Glutamatergic neuron (in vitro differentiated cells): ENCODE measurements at places on chromosomes 11 and 22. TPM values are rescaled to one million over a fixed set of nuclear protein-coding genes. Genes with fewer than 3 reads are reported as not detected.
A peak's percentile ranks its signal among the peaks of the same experiment; 100 is the strongest.

RIC3 gene
- 34.4 TPM for total RNA-seq

RIBC2 gene
- total RNA-seq: 0.71 TPM

KCNA4 gene
- not detected for total RNA-seq

MRPL16 gene
- 36.4 TPM for total RNA-seq

TBC1D22A gene
- total RNA-seq: 23.0 TPM

- no peaks in the 10 kb centered on the region for H3K36me3 ChIP-seq
- DNase-seq: no peak
- H3K27me3 ChIP-seq: peaks cover 1% of the 10 kb centered on the region
- H3K4me3 ChIP-seq: no peak overlapping the region
- no peaks in the 10 kb centered on the region for H3K4me1 ChIP-seq
These were observed 22.5 kb downstream of the PISD start for GRCh38 chr22:31639436-31640039.

COMMD9 gene
- total RNA-seq: 72.2 TPM

DNA sequence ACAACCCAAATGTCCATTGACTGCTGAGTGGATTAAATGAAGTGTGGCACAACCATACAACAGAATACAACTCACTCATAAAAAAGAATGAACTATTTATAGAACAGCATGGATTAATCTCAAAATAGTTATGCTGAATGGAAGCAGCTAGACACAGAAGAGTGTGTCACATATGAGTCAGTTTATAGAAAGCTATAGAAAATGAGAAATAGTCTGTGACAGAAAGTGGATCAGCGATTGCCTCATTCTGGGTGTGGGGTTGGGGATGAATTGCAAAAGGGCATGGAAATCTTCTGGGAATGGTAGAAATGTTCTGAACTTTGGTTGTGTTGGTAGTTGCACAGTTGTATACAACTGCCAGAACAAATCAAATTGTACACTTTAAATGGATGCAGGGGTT, 37.4 kb downstream of the PRR5L start:
- H3K36me3 ChIP-seq: no peaks in the 10 kb centered on the region
- no peaks in the 10 kb centered on the region for H3K27me3 ChIP-seq
- H3K4me3 ChIP-seq: no peak overlapping the region
- H3K27ac ChIP-seq: no peak overlapping the region
- H3K4me1 ChIP-seq: no peaks in the 10 kb centered on the region
- DNase-seq: no peak

GRCh38 chr22:38403812-38404211, 51.2 kb downstream of the KCNJ4 start:
- no peak overlapping the region for H3K4me3 ChIP-seq
- no peak for DNase-seq
- peaks cover 6% of the 10 kb centered on the region for H3K27me3 ChIP-seq

GRCh38 chr11:94424662-94425061, 23.4 kb upstream of the GPR83 start:
- no peak overlapping the region for H3K4me3 ChIP-seq
- peaks cover 2% of the 10 kb centered on the region for H3K27me3 ChIP-seq
- peaks cover 5% of the 10 kb centered on the region for H3K36me3 ChIP-seq
- H3K27ac ChIP-seq: no peak overlapping the region
- H3K4me1 ChIP-seq: no peaks in the 10 kb centered on the region

CHRM4 gene
- total RNA-seq: 8.5 TPM

PHOX2A gene
- total RNA-seq: 12.0 TPM

GRCh38 chr22:44497218-44497904, 672 bp downstream of the RTL6 start:
- DNase-seq: peak; percentile 28
- H3K27ac ChIP-seq: peak overlapping the region; percentile 82
- H3K36me3 ChIP-seq: peaks cover 25% of the 10 kb centered on the region
- H3K4me3 ChIP-seq: peak overlapping the region; percentile 78
- H3K4me1 ChIP-seq: peaks cover 3% of the 10 kb centered on the region

GRCh38 chr11:69524291-69524882, 42.9 kb downstream of the LINC01488 start:
- no peaks in the 10 kb centered on the region for H3K36me3 ChIP-seq
- no peak for DNase-seq
- no peak overlapping the region for H3K4me3 ChIP-seq
- no peak overlapping the region for H3K27ac ChIP-seq

DNA sequence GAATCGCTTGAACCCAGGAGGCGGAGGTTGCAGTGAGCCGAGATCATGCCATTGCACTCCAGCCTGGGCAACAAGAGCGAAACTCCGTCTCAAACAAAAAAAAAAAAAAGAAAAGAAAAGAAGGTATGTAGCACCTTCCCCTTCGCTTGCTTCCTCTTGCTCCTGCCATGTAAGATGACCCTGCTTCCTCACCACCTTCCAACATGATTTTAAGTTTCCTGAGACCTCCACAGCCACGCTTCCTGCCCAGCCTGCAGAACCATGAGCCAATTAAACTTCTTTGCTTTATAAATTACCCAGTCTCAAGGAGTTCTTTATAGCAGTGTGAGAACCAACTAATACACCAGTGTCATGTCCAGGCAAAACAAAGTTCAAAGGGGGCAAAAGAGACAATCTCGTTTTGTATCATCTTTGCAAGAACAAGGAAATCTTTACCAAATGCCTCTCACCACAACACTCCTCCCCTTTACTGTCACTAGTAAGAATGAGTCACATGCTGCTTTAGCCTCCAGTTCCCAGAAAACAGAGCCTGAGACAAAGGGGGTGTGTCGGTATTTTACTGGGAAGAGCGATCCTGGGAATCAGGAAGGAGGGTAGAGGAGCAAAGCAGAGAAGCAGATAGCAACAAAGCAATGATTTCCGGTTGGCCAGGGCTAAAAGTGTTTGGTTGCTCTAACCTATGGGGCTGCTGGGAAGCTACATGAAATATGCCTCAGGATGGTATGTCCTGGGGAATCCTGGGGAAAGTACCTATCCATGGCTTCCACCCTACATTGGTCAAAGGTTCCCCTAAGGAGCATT, 10.5 kb upstream of the MCHR1 start:
- peaks cover 7% of the 10 kb centered on the region for H3K27me3 ChIP-seq
- H3K36me3 ChIP-seq: no peaks in the 10 kb centered on the region
- H3K4me1 ChIP-seq: no peaks in the 10 kb centered on the region
- DNase-seq: no peak

DNA sequence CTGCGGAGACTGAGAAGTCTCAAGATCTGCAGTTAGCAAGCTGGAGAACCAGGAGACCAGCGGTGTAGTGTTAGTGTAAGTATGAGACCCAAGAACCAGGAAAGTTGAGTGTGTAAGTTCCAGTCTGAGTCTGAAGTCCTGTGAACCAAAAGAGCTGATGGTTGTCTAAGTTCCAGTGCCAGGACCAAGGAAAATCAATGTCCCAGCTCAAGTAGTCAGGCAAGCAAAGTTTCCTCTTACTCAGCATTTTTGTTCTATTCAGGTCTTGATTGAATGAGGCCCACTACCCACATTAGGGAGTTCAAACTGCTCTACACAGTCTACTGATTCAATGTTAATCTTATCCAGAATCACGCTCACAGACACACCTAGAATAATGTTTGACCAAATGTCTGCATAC, 11.0 kb downstream of the USP28 start:
- DNase-seq: no peak
- H3K4me1 ChIP-seq: no peaks in the 10 kb centered on the region

DNA sequence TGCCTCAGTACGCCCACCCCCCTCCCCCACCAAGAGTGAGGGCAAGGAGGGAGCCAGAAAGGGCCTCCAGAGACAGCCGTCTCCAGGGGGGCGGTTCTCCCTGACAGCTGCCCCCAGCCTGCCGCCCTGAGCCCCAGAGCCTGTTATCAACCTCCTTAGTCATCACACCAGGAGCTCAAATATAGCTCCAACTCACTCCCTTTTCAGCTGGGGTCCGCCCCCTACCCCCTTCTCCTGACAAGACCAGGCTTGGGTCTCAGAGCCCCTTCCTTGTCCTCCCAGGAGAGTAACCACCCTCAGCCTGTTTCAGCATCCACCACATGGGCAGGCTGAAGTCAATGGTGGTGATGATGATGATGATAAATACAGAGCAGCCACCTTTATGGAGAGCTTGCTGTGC, 2.5 kb upstream of the INPP5J start:
- DNase-seq: no peak
- H3K36me3 ChIP-seq: no peaks in the 10 kb centered on the region
- H3K27me3 ChIP-seq: peaks cover 3% of the 10 kb centered on the region
- no peak overlapping the region for H3K4me3 ChIP-seq
- peaks cover 5% of the 10 kb centered on the region for H3K4me1 ChIP-seq
- no peak overlapping the region for H3K27ac ChIP-seq

DNA sequence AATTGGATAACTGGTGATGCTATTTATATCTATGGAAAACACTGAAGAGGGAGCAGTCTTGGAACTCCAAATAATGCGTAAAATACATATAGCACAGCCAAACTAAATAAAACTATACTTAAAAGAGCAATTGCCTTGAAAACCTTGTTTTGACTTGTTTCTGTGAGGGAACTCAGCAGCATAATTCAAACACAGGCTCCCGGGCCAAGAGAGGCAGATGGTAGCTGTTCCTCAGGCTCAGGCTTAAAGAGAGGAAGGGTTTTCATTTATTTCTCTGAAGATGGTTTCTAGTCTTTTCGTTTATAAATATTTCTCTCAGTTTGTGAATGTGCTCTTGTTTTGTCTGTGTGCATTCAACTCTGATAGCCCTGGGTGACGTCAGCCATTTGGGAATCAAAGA, 82.4 kb downstream of the FANCF start:
- H3K4me1 ChIP-seq: peaks cover 11% of the 10 kb centered on the region
- H3K36me3 ChIP-seq: no peaks in the 10 kb centered on the region
- H3K27ac ChIP-seq: no peak overlapping the region
- H3K27me3 ChIP-seq: peaks cover 3% of the 10 kb centered on the region
- no peak overlapping the region for H3K4me3 ChIP-seq

DNA sequence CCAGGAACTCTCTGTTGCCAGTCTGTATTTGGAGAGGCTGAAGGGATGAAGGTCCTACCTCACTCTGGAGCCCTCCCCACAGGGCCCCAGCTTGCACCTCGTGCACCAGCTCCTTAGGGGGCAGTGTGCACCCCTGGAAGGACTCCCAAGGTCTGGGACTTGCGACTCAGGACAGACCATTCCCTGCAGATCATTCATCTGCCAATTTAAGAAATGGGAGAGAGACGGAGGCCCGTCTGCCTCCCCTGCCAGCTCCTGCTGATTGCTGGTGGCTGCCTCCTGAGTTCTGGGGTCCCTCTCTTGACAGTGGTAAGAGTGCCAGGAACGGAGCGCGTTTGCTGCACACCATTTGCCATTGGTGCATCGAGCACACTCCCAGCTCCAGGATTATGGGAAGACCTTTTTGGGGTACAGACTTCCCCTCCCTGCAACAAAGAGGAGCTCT, 27.4 kb upstream of the MALAT1 start:
- peaks cover 5% of the 10 kb centered on the region for H3K4me1 ChIP-seq
- no peaks in the 10 kb centered on the region for H3K36me3 ChIP-seq
- peaks cover 1% of the 10 kb centered on the region for H3K27me3 ChIP-seq
- H3K4me3 ChIP-seq: no peak overlapping the region

OR56A5 gene
- not detected for total RNA-seq

DNA sequence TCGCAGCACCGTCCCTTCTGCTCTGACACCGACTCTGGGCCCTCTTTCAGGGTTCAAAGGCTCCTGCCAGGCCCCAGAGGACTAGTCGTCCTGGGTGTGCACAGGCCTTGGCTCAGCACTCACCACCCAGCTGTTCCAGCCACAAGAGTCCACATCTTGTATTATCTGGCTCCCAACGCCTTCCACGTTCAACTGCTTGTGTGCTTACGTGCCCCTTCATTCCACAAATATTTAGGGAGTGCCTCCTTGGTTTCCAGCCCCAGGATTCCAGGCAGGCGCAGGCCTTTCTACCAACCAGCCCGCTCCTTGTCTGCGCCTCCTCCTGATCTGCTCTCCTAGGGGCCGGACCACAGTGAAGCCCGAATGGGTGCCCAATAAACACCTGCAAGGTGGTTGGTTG, 70.9 kb downstream of the SCUBE1 start:
- H3K4me3 ChIP-seq: peak overlapping the region; percentile 15
- peaks cover 11% of the 10 kb centered on the region for H3K4me1 ChIP-seq
- no peak for DNase-seq

DNA sequence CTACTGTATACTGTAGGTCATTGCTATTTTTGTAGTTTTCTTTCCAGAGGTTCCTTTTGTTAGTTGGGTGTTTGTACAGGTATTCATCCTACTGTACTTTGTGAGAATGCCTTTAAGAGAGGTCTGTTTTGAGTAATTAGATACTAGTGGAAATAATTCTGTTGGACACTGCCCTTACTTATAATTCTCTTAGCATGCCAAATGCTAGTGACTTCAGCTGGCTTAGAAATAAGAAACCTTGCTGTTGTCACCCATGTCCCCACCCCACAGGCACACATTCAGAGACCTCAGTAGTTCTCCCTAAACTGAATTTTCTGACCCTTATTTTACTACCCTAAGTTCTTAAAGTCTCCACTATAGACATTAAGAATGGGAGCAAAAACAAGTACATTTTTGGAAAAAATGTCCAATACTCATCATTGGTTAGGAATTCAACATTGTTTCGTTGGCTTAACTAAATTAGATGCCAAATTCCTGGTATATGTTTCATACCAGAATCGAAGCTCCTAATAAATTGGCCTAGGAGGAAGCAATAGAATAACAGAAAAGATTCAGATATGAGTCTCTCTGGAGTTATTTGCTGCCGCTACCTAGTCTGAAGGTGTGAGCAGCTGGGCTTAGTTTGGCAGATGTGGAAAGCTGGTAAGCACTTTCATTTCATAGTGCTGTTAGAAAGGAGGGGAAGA, 28.4 kb downstream of the ZNF143 start:
- H3K36me3 ChIP-seq: no peaks in the 10 kb centered on the region
- no peak for DNase-seq

- H3K27me3 ChIP-seq: peaks cover 8% of the 10 kb centered on the region
- no peak overlapping the region for H3K4me3 ChIP-seq
- peaks cover 3% of the 10 kb centered on the region for H3K4me1 ChIP-seq
- no peak for DNase-seq
- H3K27ac ChIP-seq: no peak overlapping the region
These were observed 73.4 kb downstream of the WNT7B start for GRCh38 chr22:45903355-45904135.

DNA sequence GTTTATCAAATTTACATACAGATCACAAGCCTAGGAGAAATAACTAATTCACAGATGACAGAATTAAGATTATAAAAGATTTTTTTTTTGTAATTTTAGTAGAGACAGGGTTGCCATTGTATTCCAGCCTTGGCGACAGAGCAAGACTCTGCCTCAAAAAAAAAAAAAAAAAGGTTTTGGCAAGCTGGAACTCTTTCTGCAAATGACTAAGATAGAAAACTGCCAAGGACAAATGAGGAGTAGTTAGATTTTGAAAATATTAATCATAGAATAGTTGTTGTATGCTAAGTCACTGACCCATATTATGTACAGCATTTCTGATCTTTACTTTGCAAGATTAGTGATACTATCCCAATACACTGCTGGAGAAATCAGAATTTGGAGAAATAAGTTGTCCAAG, 99.2 kb downstream of the C11orf65 start:
- H3K4me1 ChIP-seq: no peaks in the 10 kb centered on the region
- no peaks in the 10 kb centered on the region for H3K27me3 ChIP-seq
- no peak overlapping the region for H3K27ac ChIP-seq
- H3K4me3 ChIP-seq: no peak overlapping the region
- DNase-seq: no peak
- peaks cover 14% of the 10 kb centered on the region for H3K36me3 ChIP-seq

FAM180B gene
- not detected for total RNA-seq

GRCh38 chr11:62678433-62678769, 472 bp downstream of the UBXN1 start:
- peaks cover 2% of the 10 kb centered on the region for H3K27me3 ChIP-seq
- DNase-seq: no peak
- H3K4me1 ChIP-seq: peaks cover 20% of the 10 kb centered on the region
- peak overlapping the region; percentile 93 for H3K27ac ChIP-seq
- peaks cover 6% of the 10 kb centered on the region for H3K36me3 ChIP-seq

CCDC116 gene
- total RNA-seq: 0.71 TPM

GRCh38 chr11:107999759-108000455, 8.8 kb upstream of the CUL5 start:
- H3K36me3 ChIP-seq: peaks cover 7% of the 10 kb centered on the region
- H3K4me1 ChIP-seq: no peaks in the 10 kb centered on the region
- no peak overlapping the region for H3K4me3 ChIP-seq
- peaks cover 4% of the 10 kb centered on the region for H3K27me3 ChIP-seq
- no peak overlapping the region for H3K27ac ChIP-seq

GGTLC2 gene
- total RNA-seq: not detected
